ENCODE measurements at places on chromosomes 2 and 18.
A peak's percentile ranks its signal among the peaks of the same experiment; 100 is the strongest.

DNA sequence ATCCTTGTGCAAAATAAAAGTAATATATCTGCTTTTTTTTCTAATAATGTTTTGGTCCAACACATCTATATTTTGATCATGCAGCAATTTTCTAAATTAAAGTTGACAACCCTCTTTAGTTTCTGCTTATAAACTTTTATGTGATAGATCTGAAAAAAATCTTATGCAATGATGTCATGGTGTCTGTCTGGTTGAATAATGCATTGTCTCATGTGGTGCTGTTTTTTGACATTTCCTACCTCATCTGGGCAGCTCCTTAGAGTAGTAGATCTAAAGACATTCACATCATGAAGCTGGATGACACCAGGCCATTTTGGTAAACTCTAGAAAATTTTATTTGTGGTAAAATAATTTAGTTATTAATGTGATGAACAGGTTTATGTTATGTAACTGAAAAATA is 106.8 kb upstream of the FN1 start:
- no peaks in the 10 kb centered on the region for H3K4me1 ChIP-seq
- no peak overlapping the region for H3K4me3 ChIP-seq
- no peak overlapping the region for H3K27ac ChIP-seq
- no peaks in the 10 kb centered on the region for H3K27me3 ChIP-seq
- no peaks in the 10 kb centered on the region for H3K36me3 ChIP-seq
- DNase-seq = no peak

DNA sequence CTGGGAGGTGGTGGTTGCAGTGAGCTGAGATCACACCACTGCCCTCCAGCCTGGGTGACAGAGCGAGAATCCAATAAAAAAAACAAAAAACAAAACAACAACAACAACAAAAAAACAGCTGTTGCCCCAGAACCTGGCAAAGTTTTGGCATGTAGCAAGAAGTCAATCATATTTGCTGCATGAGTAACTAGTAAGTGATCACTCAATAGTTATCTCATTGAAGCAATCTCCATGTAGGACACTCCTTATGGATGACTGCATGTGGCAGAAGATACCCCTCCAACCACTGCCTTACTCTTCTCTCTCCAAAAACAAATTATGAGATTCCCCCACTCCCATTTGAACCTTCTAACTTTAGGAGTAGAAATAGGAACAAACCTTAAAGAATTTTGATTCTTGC is 113.7 kb downstream of the TTC27 start:
- peaks cover 21% of the 10 kb centered on the region for H3K36me3 ChIP-seq
- no peak for DNase-seq
- no peaks in the 10 kb centered on the region for H3K4me1 ChIP-seq
- H3K27ac ChIP-seq = no peak overlapping the region

DNA sequence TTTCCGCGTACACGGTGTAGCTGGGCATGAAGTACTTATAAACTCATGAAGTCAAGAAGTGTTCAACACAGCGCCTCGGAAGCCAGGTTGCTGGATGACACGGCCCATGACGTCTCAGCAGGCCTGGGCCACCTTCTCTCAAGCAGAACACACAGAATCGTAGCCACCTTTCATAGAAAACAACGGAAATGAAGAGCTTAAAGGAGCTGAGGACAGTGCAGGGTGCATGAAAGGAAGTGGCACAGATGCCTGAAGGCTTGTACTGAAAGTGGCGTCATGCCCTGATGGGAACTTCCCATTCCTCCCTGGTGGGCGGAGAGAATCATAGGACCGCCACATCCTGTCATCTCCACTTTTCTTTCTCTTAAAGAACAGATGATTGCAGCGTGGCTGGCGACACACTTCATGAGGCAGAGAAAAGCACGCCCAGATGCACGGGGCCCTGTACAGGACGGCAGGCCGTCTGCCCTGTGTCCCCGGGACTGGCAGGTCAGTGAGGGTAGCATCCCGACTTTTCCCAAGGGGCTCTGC is 31.1 kb downstream of the HDAC4 start:
- H3K4me3 ChIP-seq = no peak overlapping the region
- peaks cover 8% of the 10 kb centered on the region for H3K36me3 ChIP-seq
- H3K27ac ChIP-seq = no peak overlapping the region
- peaks cover 13% of the 10 kb centered on the region for H3K4me1 ChIP-seq

DNA sequence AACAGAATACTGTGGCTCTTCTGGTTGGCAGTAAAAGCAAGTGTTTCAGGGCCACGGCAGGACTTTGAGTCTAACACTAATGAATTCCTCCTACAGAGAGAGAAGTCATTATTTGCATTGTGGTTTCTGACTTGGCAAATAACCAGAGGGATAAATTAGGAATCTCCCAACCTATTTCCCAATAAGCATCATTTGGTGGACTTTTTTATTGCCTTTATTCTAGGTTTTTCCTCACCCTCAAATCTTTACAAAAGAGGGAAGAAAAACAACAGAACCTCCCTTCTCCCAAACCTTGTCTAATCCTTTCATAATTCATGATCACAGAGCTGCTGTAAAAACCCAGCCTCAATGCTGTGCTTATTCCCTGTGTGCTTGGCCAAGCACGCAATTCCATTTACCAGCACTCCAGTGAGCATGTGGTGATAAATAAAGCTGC is 179.7 kb downstream of the AGPS start:
- H3K4me1 ChIP-seq = peaks cover 5% of the 10 kb centered on the region
- no peak overlapping the region for H3K4me3 ChIP-seq
- no peaks in the 10 kb centered on the region for H3K36me3 ChIP-seq
- no peak for DNase-seq
- no peaks in the 10 kb centered on the region for H3K27me3 ChIP-seq
- no peak overlapping the region for H3K27ac ChIP-seq

- peak; percentile 12 for DNase-seq
- no peak overlapping the region for H3K4me3 ChIP-seq
- H3K27me3 ChIP-seq = no peaks in the 10 kb centered on the region
- peaks cover 30% of the 10 kb centered on the region for H3K4me1 ChIP-seq
- no peak overlapping the region for H3K27ac ChIP-seq
Observed at GRCh38 chr2:46146866-46147502, 150.2 kb upstream of the EPAS1 start.

DNA sequence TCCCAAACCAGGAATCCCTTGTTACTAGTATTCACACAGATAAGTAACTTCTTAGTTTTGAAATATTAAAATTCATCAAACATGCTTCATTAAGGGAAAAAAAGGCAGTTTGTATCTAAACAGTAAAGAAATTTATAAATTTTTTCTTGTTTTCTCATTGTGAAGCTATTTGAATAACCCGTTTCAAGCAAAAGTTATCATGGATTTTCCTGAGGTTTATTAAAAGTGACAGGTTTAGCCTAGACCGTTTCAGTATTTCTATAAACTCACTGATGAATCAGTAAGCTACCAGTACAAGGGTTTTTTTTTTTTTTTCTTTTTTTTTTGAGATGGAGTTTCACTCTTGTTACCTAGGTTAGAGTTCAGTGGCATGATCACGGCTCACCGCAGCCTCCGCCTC is 20.0 kb downstream of the ZNF532 start:
- no peak for DNase-seq
- no peaks in the 10 kb centered on the region for H3K36me3 ChIP-seq
- peaks cover 16% of the 10 kb centered on the region for H3K27me3 ChIP-seq
- H3K4me1 ChIP-seq = peaks cover 11% of the 10 kb centered on the region
- H3K27ac ChIP-seq = no peak overlapping the region
- H3K4me3 ChIP-seq = no peak overlapping the region

DNA sequence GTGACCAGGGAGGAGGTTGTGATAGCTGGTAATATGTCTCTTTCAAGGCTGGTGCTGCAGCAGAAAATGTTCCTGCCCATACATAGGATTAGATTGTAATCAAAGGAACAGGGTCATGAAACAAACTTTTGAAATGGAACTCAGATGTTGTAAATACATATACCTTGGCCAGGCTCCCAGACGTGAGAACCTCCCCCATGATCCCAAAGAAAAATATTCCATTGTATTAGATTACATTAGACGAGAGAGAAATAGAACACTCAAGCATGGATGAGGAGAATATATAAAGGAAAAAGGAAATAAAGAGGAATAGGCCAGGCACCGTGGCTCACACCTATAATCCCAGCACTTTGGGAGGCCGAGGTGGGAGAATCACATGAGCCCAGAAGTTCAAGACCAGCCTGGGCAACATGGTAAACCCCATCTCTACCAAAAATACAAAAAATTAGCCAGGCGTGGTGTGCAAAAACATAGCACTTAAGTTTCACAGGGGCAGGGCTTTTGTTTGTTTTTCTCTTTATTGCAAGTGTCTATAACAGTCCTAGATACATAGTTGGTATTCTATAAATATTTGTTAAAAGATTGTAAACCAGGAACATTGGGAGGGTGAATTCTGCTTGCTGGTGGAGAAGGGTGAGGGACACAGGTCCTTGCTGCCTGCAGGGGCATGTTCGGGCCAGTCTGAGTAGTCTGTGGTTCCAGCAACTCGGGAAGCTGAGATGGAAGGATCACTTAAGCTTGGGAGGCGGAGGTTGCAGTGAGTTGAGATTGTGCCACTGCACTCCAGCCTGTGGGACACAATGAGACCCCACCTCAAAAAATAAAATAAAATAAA is 52.8 kb downstream of the RPL37A start:
- no peaks in the 10 kb centered on the region for H3K27me3 ChIP-seq
- H3K36me3 ChIP-seq = no peaks in the 10 kb centered on the region
- H3K4me3 ChIP-seq = no peak overlapping the region

DNA sequence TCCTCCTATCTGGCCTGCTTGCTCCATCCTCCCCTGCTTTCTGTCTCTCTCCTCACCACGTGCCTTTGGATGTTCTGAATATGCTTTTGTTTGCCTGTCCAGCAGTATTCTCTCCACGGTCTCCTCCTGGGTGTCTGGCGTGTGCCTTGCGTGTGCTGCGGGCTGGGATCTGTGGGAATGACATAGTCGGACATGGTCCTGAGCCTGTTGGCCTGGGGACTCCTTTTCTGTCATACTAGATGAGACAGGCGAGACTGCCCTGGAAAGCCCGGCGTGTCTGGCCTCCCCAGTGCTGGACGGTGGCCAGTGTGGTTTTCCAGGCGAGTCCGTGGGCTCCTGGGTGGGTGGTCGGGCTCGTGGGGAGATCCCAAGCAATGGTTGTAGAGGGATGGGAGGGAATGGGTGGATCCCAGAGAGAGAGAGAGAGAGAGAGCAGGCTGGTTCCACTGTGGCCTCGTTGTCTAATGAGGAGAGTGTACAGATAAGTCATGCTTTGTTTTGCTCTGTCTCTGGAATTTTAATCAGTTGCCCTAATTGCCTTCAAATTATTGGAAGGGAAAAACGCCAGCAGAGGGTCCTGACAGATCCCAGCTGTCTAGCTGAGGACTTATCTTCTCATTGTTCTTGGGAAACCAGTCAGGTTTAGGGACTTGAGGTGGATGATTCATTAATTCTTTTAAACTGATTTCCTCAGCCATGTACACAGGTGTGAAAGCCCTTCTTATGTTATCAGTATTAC is 58.3 kb downstream of the HPCAL1 start:
- peaks cover 4% of the 10 kb centered on the region for H3K4me1 ChIP-seq
- H3K27ac ChIP-seq = peak overlapping the region; percentile 32
- H3K36me3 ChIP-seq = peaks cover 2% of the 10 kb centered on the region
- no peak for DNase-seq
- H3K4me3 ChIP-seq = no peak overlapping the region
- no peaks in the 10 kb centered on the region for H3K27me3 ChIP-seq

All from T-helper 2 cell treated with Interferon-gamma antibody and Interleukin-4, amounts not matched to agents 5 μg/mL and 100 μg/mL, for 36 hours (primary cell).